ENCODE measurements at places on chromosomes 6 and 20.

GRCh38 chr6:133062696-133063306, 178.4 kb upstream of the EYA4 start:
- no peak for DNase-seq

DNA sequence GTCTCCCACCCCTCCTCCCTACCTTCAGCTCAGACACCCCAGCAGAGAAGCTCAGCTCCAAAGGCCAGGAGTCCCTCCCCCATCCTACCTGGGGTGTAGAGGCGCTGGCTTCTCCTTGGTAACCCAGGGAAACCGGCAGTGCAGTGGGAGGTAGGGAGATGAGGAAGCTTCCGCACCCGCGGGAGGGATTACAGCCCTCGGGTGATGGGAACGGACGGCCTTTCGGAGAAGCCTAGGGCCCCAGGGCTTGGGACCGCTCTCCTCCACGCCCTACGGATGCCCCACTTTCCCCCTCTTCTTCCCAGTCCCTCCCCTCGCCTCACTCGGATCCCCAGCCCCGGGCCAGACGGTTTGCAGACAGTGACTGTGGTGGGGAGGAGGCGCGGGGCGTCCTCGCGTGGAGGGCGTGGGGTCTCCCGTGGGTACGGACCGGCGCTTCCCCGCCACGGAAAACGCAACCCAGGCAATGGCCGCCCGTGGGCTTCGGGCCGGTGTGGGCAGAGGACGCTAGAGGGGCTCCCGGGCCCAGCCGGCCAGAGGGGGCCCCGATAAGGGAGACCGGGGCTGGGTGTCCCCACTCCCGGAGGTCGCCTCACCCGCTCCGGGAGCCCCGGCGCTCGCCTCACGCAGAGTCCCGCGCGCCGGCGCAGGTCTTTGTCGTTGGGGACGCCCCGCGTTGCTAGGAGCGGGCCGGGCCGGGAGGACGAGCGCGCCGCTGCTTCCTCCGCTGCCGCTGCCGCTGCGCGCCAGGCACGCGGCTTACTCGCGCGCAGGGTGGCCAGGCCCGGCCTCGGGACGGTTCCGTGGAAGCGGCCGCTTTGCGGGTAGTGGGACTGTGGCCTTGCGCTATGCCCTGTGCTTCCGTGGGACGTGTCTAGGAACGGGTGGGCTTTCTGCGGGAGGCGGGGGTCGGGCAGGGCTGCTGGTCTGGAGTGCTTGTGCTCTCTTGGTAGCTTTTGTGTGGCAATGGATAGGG, 15.8 kb downstream of the AARS2 start:
- DNase-seq: no peak

GRCh38 chr6:166739117-166739975, 112.3 kb upstream of the RPS6KA2 start:
- DNase-seq: no peak

- no peak for DNase-seq
Observed at GRCh38 chr6:18179770-18180356, 24.6 kb downstream of the KDM1B start.

DNA sequence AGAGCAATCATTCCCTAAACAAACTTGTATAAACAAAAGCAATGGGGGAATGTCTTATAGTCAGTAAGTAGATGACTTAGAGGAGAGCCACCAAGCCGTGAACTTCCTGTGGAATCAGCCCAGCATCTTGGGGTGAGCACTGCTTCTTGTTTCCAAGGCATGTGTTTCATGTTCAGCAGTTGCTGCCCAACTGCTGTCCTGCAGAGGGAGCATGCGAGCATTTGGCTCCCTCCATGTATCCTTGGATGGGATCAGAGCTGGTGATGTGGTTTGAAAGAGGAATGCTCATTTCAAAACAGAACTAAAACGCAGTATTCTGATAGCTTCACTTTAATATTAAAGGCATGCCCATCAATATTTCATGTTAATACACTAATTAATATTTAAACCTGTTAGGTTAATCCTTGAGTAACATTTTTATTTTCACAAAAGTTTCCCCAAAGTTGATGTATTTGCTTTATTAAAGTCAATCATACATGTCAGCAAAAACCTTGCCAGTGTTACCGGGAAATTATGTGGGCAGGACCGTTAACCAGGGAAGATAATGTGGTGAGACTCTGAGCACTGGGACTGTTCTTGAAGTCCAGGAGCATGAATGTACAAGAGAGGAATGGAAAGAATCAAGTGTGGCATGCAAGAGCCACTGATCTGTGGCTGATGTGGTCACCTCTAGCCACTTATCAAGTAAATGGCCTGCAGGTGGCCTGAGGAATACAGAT, 172.1 kb upstream of the GGTLC1 start:
- DNase-seq: no peak

GRCh38 chr20:58640446-58640845, 10.6 kb upstream of the STX16 start:
- DNase-seq: no peak

- DNase-seq: no peak
Observed at GRCh38 chr20:58084566-58084965, 143.9 kb downstream of the ANKRD60 start.

DNA sequence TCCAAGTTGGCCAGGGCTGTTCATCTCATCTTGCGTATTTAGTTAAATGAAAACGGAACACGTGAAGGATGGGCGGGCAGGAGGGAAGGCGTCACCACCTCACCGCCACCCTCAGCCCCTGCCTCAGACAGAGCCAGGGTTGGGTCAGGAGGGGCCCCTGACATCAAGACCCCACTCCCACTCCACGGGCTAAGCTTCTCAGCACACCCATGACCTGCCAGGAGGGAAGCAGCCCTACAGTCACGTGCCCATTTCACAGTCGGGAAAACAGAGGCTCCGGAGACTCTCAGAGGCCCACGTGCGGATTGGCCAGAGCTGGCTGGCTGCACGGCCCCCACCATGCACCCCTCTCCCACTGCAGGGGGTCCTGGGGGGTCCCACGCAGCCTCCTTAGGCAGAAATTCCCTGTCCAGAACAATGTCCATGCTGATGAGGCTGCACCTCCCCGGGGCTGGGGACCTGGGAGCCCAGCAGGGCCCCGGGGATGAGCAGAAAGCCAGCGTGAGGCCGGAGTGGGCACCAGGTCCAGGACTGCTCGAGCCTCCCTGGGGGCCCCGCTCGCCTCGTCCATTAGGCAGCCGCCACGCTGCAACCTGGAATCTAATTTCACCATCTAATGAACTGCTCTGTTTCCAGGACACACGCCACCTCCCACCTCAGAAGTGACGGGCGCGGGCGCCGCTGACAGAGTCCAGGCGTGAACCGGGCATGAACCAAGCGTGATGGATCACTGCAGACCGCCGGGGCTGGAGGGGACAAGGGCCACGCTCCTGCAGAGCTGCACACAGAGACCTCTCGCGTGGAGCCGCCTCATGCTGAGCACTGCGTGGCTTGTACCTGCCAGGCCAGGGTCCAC, 15.8 kb downstream of the KCNQ2 start:
- no peak for DNase-seq

DNA sequence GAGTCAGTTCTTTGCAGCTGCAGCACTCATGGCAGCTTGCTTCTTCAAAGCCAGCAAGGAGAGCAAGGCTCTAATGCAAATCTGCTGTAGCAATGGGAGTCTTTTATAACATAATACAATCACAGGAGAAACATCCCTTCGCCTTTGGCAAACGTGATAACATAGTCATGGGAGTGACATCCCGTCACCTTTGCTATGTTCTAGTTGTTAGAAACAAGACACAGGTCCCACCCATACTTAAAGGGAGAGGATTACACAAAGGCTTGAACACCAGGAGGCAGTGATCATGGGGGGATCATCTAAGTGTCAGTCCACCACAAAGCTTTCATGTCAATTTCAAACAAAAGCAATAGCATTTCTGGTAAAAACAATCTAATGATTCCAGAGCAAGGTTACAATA, 40.1 kb upstream of the PHACTR2 start:
- DNase-seq: no peak

GRCh38 chr6:45830441-45831139, 185.1 kb downstream of the CLIC5 start:
- DNase-seq: no peak

- DNase-seq: no peak
Observed at GRCh38 chr6:30150671-30151395, 10.2 kb downstream of the TRIM10 start.

DNA sequence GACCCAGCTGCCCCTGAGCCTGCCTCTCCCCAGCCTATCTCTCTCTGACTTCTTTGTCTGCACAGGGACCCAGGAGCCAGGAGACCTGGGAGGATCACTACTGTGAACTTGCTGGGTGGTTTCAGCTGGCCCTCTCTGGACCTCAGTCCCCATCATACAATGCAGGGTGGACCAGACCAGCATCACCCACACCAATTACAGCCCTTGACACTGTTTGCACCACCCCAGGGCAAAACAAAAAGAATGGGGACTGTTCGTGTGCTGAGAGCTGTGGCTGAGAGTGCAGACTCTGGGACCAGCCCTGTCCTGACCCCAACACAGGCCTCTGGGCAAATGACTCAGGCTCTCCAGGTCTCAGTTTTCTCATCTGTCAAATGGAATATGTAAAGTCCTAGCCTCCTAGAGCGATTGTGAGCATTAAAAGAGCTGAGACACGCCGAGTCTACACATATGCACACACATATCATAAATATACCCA, 25.4 kb downstream of the PTGIS start:
- DNase-seq: no peak

DNA sequence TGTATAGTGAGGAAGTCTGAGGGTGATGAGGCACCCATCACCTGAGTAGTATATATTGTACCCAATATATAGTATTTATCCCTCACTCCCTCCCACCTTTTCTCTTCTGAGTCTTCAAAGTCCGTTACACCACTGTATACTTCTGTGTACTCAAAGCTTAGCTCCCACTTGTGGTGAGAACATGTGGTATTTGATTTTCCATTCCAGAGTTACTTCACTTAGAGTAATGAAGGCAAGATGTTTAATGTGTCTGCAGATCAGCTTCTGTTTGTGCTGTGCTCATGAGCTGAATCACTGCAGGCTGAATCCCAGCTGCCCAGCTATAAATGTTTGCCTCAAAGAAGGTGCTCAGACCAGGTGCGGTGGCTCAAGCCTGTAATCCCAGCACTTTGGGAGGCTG, 139.3 kb upstream of the FOXA2 start:
- no peak for DNase-seq

DNA sequence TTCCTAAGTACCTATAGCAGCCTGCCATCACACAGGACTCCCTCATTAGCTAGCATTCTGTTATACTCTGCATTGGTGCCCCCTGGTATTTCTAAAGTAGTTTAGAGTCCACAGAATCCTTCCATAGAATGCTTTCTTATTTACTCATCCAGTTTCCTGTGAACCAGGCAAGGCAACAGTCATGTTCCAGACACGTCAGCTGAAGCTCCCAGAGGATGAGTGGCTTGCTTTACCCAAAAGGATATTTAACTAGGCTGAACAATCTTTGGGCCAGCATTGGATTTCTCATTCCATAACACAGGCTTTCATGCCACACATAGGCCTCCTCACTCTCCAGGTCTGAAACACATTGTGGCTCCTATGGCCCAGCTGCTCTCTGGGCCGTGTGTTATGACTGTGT, 203.8 kb upstream of the MAP3K7 start:
- no peak for DNase-seq

DNA sequence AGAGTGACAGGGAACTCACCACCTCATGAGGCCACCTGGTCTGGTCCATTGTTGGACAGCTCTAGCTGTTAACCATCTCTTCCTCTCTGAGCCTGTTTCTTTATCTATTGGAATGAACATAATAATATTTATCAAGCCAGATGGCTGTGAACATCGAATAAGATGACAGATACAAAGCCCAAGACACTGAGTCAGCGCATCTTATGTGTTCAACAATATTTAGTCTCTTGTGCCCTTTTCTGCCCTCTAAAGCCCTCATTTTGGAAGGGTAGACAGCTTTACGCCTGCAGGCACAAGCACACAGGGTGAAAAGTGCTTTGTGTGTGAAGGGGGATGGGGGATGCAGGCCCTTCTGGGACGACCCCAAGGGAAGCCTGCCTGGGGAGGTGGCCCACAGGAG, 164.0 kb downstream of the GRM4 start:
- no peak for DNase-seq

GRCh38 chr6:63734923-63735322, 99.3 kb downstream of the PHF3 start:
- no peak for DNase-seq

DNA sequence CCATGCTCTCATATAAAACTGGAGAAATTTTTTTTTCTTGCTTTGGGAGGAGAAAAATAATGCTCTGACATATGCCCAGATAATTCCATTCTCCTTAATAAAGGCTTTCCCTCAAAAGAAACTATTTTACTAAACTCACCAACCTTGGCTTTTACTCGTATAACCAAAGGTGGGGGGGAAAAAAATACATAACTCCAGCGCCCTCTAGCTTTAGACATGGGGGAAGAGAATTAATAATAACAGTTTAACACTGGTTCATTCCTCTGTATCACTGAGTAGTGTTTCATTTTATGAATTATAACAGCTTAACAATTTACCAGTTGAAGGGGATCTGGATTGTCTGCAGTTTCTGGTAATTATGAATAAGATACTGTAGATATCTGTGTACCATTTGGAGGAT, 1226.1 kb downstream of the GRIK2 start:
- no peak for DNase-seq

GRCh38 chr6:24504287-24504648, 9.5 kb downstream of the ALDH5A1 start:
- no peak for DNase-seq

- DNase-seq: no peak
Observed at GRCh38 chr20:4195499-4195898, 180.1 kb upstream of the RNF24 start.

DNA sequence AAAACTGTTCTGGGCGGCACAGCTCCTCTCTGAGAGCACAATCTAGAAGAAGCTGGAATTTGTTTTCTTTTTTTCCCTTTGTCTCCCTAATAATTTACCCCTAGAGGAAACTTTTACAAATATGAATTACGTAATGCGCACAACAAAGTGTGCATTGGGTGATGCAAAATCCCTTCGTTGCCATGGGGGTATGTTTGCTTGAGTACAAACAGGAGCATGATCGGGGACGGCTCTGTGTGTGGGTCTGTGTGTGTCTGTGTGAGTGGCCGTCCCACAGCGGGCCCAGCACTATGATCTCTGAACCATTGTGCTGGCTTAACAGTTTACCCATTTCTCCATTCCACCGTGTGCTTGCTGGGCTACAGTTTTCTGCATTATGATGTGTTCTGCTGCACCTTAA, 278.2 kb downstream of the CDC5L start:
- DNase-seq: no peak

GRCh38 chr20:47183367-47183766, 173.1 kb downstream of the ZMYND8 start:
- DNase-seq: no peak

GRCh38 chr6:55866128-55866527, 9.3 kb downstream of the BMP5 start:
- no peak for DNase-seq

DNA sequence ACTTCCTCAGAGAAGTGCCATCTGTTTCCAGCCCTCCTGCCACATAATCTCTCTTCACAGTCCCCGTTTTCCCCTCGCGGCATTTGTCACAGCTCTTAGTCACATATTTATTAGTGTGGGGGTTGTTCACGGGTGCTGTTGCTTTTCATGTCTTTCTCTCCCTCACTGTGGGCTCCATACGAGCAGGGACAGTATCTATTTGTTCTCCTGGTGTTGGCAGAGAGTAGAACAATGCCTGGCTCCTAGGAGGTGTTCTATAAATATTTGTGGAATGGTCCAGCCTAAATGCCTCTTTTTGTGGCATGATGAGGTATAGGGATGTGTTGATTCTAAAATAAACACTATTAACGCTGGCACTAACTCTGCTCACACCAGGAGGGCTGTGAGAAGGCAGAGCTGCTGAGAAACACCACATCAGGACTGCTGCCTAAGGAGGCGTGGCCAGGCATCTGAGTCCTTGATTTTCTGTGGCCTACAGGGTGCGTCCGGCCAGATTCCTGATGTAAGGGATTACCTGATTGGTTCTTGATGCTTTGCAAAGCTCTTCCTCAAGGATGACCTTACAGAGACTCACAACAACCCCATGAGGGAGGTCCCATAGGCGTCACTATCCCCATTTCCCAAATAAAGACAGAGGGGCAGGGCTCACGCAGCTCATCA, 219.8 kb upstream of the ARID1B start:
- DNase-seq: no peak
